ENCODE measurements at places on chromosomes 1 and 21. TPM values are rescaled to one million over a fixed set of nuclear protein-coding genes. Genes with fewer than 3 reads are reported as not detected.

DNA sequence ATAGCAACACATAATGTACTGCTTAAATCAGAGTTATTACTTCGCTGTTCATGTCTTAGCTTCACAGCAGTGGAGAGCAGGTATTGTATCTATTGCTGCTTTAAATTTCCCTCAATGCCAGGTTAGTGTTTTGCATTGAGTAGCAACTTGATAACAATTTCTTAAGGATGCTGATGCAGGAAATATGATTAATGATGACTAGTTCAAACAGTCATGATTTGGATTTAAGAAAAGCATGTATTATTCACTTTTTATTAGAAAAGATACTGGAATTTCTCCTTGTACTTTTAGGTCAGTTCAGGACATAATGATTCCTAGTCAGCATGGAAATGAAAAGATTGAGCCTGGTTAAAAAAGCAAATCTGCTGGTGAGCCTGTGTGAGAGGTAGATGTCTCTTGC lies 67.2 kb upstream of the ARHGAP29 start:
- DNase-seq = no peak

GRCh38 chr21:24899138-24899537 lies 708.1 kb downstream of the MRPL39 start:
- DNase-seq = no peak

GRCh38 chr1:234484991-234485739 lies 6.2 kb upstream of the TARBP1 start:
- no peak for DNase-seq

GRCh38 chr1:40423264-40423642 lies 27.0 kb upstream of the ZFP69B start:
- peak; percentile 72 for DNase-seq

GRCh38 chr1:201015551-201016091 lies 7.9 kb downstream of the KIF21B start:
- peak; percentile 43 for DNase-seq

The OR2G6 gene
- not detected for polyA plus RNA-seq

The CRB1 gene
- not detected for polyA plus RNA-seq

The IGSF9 gene
- 0.03 TPM for polyA plus RNA-seq

The SPRR2A gene
- polyA plus RNA-seq = not detected

Measured in CD14-positive monocyte (primary cell).